ENCODE measurements at places on chromosomes 2 and 18.

DNA sequence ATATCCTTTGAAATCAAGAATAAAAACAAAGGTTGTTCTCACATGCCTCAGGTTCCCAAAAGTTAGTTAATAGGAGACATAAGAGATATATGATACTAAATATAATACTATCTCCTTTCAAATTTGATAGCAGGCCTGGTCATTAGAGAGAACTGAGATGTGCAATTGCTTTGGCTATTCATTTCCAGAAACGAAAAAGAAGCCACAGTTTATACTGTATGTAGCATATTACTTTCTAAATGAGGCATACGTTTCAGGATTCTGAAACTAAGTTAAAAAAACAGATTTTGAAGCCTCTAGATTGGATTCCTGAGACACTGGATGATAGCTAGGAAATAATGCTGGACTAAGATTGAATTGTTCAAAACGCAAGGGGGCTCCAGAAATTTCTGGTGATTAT, 7.1 kb downstream of the PPP1R1C start:
- no peak for DNase-seq

DNA sequence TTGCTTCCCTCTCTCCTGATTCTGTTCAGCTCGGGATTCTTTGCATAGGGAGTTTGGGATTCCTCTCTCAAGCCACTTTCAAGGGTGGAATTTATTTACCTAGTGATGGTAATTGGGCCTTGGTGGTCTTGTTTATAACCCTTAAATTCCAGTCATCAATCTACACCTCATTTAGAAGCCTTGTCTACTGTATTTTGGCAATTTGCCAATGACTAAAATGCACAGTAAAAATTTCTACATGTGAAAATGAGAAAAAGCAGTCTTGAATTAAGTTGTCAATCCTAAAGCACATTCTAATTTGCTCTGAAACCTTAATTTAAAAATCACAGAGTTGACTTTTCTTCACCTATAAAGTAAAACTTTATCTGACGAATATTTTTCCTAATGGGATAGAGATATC, 749.2 kb upstream of the CRIM1 start:
- no peak for DNase-seq

- DNase-seq = no peak
These were observed 40.7 kb downstream of the SOS1 start for GRCh38 chr2:39080152-39080551.

GRCh38 chr2:217513258-217513657, 489.5 kb downstream of the TNS1 start:
- no peak for DNase-seq

DNA sequence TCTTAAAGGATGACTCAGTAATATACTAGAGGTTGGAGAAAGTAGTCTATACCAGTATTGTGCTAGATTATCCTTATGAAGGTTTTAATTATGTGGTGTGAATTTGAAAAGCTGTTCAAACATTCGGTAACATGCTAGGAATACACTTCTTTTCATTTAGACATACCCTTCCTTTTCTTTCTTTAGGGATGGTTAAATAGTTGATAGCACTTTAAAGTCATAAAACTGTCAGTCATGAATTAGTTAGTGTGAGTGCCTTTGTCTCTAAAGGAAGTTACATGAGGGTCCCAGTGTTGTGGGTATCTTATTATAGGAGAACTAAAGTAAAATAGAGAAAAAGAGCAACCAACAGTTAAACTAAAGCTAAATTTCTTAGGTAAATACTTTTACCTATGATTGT, 149.3 kb downstream of the CSRNP3 start:
- DNase-seq = no peak

DNA sequence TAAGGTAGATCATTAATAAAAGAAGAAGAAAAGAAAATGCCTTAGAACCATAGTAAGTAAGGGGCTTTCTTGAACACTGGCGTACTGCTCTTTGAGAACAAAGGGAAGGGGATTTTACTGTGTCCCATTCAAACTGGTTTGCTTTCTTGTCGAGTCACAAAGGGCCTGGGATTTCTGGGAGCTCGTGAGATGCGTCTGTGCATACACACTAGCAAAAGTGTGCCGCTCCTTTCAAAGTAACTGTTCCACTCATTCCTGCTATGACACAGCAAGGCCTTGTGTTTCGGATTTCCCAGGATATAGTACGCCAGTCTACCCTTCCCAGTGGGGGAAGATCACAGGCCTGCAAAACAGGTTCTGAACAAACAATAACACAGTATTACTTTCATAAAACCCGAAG, 93.0 kb downstream of the KCTD18 start:
- no peak for DNase-seq

DNA sequence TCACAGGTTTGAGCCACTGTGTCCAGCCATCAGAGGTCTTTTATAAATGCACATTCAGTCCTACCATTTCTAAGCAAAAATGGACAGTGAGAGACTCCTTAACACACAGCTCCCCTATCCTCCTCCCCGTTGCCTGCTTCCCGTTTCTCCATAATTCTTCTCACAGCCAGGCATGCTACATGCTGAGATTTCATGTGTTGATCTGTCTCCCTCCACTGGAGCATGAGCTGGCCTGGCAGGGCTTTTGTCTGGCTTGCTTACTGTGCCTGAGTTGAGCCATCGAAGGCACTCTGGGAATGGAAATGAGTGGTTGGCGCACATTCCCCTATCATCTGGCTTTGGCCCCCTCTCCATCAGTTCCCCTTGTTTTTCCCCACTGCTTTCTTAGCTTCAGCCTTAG, 413.5 kb downstream of the PTPRM start:
- no peak for DNase-seq

- no peak for DNase-seq
These were observed 177.9 kb upstream of the RAB6C start for GRCh38 chr2:129801575-129801974.

Data from CD4-positive, alpha-beta T cell treated with Interleukin-12 subunit alpha and Interleukin-12 subunit beta, for 1 hour (primary cell).